ENCODE measurements at places on chromosomes 3 and 15.

- no peak for DNase-seq
Observed at GRCh38 chr3:33219175-33219487, 521 bp upstream of the SUSD5 start.

GRCh38 chr3:8319935-8320634, 181.5 kb upstream of the LMCD1 start:
- no peak for DNase-seq

- DNase-seq = no peak
Observed at GRCh38 chr15:96538491-96538890, 208.0 kb downstream of the NR2F2 start.

- DNase-seq = no peak
Observed at GRCh38 chr3:105483476-105483875, 116.8 kb downstream of the ALCAM start.

DNA sequence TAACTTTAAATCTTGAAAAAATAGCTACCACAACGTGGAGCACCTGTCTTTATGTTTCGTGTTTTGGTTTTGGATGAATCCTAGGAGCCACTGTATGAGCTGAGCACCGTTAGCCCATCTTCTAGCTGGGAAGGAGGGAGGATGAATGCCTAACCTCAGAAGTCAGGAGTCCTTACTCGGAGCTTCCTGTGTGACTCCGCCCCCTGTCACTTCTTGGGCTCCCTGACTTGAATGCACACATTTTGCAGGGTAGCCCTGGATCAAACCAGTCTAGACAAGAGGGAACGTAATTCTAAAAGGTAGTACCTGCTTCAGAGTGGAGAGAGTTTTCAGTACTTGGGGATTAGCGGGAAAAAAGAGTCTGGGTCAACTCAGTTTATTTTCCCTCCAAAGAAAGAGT, 5.3 kb downstream of the GABRA5 start:
- DNase-seq = no peak

- no peak for DNase-seq
Observed at GRCh38 chr3:169430707-169431404, 232.7 kb downstream of the MECOM start.

- no peak for DNase-seq
Observed at GRCh38 chr3:113279686-113280085, 68.3 kb downstream of the BOC start.

DNA sequence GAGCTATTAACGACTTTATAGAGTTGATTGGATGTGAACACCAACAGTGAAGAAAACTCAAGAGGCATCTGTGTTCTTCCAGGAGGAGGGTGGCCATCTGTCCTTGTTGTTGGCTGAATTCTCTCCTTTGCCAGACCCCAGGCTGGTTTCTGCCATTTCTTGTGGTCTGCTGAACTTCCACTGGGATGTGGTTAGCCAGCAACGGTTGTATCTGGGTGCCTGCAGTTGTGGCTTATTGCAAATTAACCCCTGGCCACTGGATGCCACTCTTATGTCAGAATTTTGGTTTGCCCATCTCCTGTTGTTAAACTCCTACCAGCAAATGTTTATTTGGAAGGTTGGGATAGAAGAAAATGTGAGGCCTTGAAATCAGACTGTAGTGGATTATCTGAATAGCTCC, 163.6 kb upstream of the TBC1D5 start:
- DNase-seq = no peak

DNA sequence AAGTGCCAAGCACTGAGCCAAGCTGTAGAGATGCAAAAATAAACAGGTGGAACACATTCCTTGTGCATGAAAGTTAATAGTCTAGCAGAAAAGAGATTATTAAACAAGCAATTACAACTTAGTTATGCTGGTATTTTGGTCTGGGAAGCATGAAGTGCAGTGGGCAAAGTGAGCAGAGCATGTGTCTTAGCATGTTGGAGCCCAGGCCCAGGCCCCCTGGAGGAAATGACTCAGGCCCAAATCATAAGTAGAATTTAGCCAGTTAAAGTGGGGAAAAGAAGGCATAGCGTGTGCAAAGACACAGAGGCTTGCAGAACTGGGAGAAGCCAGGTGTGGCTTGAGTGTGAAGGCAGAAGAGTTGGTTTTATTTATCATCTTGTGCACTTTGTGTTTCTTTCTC, 163.8 kb upstream of the ATP11B start:
- no peak for DNase-seq

DNA sequence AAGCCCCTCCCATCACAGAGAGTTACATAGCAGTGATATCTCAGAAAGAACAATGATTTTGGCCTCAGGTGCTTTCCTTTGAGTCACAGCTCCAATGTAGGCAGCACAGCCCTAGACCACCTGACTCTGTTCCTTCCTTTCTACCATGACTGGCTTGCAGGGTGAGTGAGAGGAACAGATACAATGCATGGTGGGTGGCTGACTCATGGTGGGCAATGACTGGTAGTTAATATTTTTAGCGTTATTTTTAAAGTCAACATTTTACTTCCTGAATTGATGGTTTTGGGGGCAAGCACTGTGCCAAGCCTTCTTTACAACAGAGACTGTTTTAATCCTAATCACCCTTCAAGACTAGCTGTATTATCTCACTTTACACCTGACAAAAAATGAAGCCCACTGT, 32.8 kb upstream of the ST3GAL6 start:
- DNase-seq = no peak

DNA sequence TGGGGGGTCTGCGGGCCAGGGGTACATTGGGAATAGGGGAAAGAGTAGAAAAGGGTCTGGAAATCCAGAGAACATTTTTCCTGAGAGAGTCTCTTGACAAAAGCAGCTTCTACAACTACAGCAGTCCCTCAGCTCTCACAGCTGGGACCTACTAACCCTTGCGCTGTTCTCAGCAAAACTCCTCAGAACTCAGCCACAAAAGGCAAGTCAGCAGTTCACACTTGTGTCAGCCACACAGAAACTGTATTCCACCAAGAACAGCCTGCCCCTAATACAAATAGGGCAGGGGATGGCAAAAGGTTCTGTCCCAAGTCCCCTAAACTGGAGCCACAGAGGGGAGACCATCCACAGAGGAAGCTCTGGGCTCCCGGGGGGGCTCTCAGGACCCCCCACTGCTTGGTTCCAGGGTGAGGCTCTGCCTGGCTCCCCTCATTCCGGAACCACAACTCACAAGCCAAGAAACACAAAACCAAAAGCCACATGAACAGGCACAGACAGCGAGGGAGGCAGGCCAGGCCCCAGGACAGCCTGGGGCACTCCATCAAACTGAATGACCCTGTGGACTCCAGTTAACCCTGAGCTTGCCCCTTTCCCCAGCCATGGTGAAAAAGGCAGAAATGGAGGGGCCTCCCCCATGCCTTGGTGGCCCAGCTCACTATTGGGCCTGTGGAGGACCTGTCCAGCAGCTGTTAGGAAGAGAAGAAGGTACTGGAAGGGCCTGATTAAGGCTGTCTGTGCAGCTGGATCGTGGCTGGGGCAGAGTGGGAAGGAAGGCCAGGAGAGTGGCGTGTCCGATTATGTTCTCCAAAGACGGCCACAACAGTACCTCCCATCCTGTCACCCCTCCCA, 162.0 kb downstream of the CHSY1 start:
- DNase-seq = no peak

GRCh38 chr15:77480859-77481633, 60.4 kb downstream of the HMG20A start:
- DNase-seq = no peak

DNA sequence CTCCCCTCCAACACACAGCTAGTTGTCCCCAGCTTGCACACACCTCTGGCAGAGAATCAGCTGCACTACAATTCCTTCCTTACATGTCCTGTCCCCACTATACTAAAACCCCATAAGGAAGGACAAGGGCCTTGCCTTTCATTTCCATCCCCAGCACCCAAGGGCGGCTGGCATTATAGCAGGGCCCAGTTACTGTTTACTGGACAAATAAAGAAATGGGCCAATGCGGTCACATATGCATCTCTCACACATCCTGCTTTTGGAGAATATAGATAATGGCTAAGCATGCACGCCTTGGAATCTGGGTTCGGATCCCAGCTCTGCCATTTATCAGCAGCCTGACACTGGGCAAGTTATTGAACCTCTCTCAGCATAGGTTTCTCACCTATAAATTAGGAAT, 99.1 kb downstream of the DAPK2 start:
- DNase-seq = no peak

DNA sequence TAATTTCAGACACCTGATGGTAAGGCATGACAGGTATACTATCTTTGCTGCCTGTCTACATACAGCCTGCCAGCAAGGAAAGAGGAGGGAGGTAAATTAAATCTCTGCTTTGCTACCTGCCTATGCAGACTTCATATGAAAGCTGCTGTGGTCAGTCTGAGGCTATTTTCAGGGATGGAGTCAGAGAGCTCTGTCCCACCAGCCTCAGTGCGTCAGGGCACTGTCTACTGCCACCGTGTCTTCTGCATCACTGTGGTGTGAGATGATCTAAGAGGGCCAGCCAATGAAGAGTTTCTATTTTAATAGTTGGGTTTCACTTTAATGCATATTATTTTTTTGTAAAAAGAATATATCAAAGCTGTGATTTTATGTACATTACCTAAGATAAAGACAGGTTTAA, 125.6 kb downstream of the CADPS start:
- no peak for DNase-seq

DNA sequence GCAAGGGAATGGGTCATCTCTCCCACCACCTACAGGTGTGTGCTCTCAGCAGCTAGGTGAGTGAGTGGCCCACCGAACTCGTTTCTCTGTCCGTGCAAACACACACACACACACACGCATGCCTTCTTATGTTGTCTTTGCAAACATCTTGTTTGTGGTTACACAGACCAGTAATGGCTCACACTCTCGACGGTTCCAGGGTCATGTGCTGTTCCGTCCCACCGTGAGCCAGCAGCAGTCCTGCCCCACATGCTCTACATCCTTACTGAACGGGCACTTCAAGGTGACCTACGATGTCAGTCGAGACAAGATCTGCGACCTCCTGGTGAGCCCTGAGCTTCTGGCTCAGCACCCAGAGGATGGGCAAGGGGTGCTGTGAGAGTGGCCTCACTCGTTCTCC, 4.3 kb downstream of the ITIH1 start:
- DNase-seq = no peak

DNA sequence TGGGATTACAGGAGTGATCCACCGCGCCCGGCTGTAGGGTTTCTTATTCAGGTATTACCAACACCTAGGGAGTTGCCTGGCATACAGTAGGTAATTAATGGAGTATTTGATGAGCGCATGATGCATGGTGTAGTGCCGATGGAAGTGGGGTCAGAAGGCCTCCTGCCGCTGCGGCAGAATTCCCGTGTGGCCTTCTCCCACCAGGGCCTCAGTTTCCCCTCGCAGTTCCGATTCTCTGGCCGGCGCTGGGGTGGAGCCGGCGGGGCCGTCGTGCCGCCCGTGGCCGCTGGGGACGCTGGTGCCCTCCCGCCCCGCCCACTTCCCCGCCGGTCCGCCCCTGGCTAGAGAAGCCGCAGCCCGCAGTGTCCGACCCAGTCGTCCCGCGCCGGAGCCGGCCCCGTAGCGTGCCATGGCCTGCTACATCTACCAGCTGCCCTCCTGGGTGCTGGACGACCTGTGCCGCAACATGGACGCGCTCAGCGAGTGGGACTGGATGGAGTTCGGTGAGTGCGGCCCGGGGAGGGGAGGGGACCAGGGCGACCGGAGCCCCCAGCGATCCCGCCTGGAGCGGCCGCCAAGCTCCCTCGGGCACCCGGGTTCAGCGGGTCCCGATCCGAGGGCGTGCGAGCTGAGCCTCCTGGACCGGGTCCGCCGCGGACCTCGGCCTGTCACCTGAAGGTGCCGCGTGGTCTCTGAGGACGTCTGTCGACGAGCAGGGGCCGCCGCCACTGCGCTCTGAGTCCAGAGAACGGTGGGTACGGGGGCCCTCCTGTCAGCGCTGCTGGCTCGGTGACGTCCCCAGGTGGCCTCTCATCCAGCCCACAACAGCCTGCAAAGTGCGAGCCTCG, at the start of gene IRAK2:
IRAK2 (plus strand) TSS at position 374 of the 848 bp plus-strand sequence; CDS start at position 410, 36 bp downstream.
- DNase-seq = peak; percentile 40

- no peak for DNase-seq
Observed at GRCh38 chr3:43075904-43076661, 29.8 kb downstream of the POMGNT2 start.

GRCh38 chr3:187084580-187084979, 54.7 kb downstream of the RPL39L start:
- DNase-seq = no peak

GRCh38 chr3:123158330-123158729, 43.4 kb upstream of the SEC22A start:
- no peak for DNase-seq

- DNase-seq = no peak
Observed at GRCh38 chr3:45659661-45660566, 29.3 kb upstream of the SACM1L start.

- DNase-seq = no peak
Observed at GRCh38 chr3:125375950-125376679, 990 bp upstream of the ZNF148 start.

DNA sequence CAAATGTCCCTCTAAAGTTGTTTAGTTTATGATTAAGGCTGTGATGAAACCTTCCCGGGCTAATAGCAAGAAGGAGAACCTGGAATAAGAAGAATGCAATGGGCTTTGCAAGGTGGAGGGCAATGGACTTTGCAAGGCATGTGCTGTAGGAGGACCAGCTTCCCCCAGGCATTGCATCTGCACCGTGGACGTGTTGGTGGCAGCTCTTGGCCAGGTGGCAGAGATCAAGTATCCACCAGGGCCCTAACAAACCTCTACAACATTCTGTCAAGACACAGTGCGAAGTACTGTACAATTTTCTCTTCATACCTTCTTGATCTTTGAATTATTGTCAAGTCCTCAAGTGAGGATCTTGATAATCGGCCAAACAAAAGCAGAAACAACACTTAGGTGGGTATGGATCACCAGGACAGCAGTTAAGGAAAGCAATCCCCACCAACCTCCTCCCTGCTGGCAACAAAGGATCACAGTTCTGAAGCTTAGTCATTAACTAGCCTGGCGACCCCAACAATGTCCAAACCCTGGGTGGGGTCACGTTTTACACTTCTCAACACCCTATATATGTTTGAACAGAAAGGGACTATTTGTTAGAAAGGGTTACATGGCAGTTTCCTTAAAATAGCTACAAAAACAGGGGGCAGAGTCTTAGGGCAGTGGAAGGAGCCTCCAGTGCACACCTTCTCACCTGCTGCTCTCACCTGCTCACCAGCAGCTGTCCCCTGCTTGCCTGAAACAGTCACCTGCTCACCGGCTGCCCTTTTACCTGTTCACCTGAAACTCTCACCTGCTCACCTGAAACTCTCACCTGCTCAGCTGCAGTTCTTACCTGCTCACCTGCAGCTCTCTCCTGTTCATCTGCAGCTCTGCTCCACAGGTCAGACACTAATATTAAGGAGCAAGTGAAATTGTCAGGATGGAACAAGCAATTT, 137.9 kb upstream of the LIPC start:
- no peak for DNase-seq

- no peak for DNase-seq
Observed at GRCh38 chr15:42131826-42132806, 24.3 kb downstream of the PLA2G4F start.

- DNase-seq = no peak
Observed at GRCh38 chr3:126025862-126026261, 56.9 kb downstream of the ROPN1B start.
